ENCODE measurements at places on chromosomes 13 and 19.

DNA sequence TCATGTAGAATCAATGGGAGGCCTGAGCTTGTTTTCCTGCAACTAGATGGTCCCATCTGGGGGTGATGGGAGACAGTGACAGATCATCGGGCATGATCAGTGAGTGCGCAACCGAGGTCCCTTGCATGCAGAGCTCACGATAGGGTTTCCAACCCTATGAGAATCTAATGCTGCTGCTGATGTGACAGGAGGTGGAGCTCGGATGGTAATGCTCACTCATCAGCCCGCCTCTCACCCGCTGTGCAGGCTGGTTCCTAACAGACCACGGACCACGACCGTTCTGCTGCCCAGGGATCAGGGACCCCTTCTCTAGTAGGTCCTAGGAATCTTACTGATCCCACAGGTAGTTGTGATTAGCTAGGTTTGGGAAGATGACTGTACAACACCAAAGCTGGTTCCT, 23.5 kb upstream of the GARRE1 start:
- DNase-seq = no peak

- DNase-seq = no peak
These were observed 359.5 kb upstream of the ARGLU1 start for GRCh38 chr13:106927421-106927820.

- DNase-seq = no peak
These were observed 37.6 kb upstream of the STARD13 start for GRCh38 chr13:33322965-33323668.

- no peak for DNase-seq
These were observed 657.8 kb downstream of the DACH1 start for GRCh38 chr13:71209217-71209616.

GRCh38 chr19:41276231-41276630, 12.1 kb downstream of the HNRNPUL1 start:
- no peak for DNase-seq

DNA sequence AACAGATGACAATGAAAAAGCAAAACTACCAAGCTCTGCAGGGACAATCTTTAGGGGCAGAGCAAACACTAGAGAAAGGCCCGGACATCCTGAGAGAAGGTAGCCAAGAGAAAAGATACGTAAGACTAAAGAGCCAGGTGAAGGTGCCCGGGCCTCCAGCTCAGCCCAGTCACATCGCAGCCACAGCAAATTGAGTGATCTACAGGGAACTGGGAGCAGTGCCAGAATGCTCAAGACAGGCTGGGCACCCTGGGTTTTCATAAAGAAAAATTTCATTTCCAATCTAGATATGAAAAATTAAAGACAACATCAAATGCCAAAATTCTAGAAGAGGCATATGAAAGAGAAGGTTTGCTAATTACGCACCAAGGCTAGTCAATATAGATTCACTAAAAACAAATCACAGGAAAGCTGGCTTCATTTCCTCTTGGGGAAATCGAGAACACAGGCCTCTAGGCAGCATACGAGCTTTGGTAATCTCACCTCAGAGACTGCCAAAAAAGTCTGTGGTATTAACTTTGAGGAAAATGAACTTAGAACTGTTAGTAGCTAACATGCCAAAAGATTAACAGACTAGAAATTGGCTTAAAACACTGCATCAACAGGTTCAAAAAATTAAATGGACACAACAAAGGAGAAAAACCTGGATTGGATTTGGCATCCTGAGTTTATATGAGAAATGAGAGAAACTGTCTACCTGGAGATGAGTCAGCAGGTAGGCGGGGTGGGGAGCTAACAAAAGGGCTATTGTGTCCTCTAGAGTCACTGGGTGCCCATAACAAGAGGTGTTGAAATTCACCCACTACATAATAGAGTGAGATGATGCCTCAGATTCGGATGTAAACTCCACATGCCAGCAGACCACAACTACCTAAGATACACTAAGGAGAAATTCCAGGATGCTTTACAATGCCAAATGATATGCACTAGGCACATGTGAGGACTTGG, 6.6 kb downstream of the ANKRD10 start:
- no peak for DNase-seq

- DNase-seq = no peak
These were observed 116.6 kb upstream of the UQCRFS1 start for GRCh38 chr19:29329460-29330134.

DNA sequence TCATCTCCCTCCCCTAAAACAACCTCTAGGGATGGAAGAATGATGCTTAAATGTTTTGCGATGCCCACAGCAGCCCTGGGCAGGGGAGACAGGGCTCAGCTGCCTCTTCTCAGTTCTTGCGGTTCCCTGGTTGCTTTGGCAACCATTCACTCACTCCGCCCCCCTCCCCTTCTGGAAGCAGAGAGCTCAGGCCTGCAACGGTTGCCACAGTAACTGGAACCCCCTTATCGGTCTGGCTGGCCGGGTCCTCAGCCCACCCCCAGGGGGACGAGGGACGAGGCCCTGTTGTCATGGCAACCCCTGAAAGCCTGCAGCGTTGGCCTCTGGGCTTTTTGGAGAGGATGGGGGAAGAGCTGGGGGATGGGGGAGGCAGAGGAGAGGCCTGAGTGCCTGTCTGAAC, 19.5 kb downstream of the NOVA2 start:
- no peak for DNase-seq

- DNase-seq = no peak
These were observed 149.5 kb downstream of the DCT start for GRCh38 chr13:94329754-94330551.

Data from frontal cortex (tissue), 4 donors.